ENCODE measurements at places on chromosomes 6 and 20. TPM values are rescaled to one million over a fixed set of nuclear protein-coding genes. Genes with fewer than 3 reads are reported as not detected.

Gene PSORS1C1
- total RNA-seq: 2.0 TPM

Gene SLC52A3
- 7.2 TPM for total RNA-seq

Gene COL10A1
- total RNA-seq: 0.29 TPM

Gene JPH2
- total RNA-seq: 9.3 TPM

Gene CLIC5
- 5.4 TPM for total RNA-seq

Gene CCN6
- not detected for total RNA-seq

Gene SLC17A1
- total RNA-seq: not detected

Gene COL11A2
- 0.98 TPM for total RNA-seq

Gene CYP39A1
- total RNA-seq: 1.6 TPM

GRCh38 chr6:105432797-105433196 is 29.9 kb upstream of the PREP start:
- DNase-seq: no peak

DNA sequence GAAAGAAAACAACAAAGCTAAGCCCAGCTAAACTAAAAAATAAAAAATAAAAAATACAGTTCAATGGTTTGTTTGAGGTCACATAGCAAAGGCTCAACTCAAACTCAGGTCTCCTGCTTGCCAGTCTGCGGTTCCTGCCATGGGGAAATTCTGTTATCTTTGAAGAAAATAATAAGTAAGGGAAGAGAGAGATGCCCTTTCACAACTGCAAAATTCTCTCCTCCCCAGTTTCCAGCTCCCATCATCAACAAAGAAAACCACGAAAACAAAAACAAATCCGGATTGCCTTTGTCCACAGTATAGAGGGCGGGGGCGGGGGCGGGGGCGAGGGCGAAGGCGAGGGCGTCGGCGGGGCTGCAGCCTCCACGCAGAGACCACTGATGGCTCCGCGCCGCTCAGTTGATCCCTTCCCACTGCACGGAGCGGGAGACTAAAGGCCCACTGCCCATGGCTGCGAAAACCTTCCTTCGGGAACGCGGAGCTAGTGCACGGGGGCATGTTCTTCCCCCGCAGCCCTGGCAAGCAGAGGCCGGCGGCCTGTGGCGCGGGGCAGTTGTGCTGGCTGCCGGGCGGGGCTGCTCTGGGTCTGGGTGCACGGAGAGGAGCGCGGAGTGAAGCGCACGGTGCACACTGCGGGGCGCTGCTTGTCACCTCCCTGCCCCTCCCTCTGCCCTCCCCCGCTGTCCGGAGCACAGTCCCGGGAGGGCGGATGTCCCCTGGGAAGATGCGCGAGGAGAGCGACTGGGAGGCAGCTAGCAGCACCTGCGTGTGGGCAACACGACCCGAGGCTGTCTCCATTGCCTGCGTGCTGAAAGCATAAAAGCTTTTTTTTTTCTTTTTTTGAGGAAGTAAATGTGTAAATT is 54.1 kb upstream of the TPD52L1 start:
- peak; percentile 53 for DNase-seq

DNA sequence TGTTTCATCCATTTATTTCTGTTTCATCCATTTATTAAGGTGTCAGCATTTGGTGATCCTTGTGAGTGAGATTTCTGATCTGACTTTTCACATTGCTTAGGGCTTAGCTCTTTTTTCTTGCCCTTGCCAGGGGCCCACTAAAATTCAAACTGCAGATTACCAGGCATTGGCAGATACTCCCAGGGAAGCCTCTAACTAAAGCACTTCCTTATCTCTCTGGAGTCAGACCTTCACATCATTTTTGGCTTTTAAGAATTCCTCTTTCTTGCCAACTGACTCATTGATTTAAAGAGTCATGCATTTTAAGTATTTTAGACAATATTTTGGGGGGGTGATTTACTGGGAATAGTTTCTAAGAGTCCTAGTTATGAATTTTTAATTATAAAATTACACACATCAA is 2.6 kb upstream of the WFDC8 start:
- no peak for DNase-seq

DNA sequence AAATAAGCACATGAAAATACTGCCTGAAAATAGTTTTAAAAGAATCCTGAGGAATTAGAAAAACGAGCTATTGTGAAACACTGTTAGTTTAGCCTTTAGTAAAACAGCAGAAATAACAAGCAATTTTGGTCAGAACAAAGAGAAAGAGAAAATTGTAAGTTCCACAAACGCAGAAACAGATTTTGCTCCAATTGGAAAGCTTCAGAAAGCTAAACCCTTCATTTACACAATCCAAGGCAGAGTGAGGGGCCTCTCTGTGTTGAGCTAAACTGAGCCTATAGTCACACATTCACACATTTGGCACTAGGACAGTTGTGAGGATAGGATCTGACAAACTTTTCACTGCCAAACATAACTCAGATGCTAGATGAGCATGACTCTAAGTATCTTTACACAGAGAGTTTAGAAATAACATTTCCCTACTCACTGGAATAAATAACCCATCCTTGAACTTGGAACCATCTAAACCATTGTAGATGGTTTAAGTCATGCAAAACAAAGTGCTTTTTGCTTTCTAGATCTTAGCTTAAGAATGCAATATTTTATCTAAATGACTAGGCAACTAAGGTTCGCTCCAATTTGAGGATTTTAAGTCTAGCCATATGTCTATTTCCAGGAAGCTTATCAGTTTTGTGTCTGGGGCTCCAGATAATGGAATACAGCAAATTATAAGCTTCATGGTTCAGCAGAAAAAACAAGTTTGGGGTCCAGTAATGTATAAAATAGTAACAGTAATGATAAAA is 122.6 kb downstream of the SGK1 start:
- no peak for DNase-seq

- DNase-seq: no peak
These were observed 9.8 kb downstream of the RIMS4 start for GRCh38 chr20:44800391-44801046.

DNA sequence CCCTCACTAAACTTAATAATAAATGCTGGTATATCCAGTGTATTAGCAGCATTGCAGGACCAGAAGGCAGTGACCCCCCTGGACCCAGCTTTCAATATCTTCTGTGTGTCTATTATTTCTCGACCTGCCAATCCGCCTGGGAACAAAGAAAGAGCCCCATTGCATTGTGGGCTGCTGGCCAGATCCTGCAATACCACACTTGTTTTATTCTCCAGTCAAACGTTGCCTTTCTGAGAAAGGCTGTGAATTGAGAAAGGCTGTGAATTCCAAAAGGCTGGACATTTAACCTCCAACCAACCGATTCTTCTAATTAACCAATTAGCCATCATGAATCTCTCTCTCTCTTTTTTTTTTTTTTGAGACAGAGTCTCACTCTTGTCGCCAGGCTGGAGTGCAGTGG is 1.5 kb upstream of the MTO1 start:
- DNase-seq: no peak

GRCh38 chr6:108497883-108498282 is 62.8 kb upstream of the FOXO3 start:
- DNase-seq: no peak

- no peak for DNase-seq
These were observed 45.9 kb upstream of the ZNFX1 start for GRCh38 chr20:49323622-49324238.

- DNase-seq: no peak
These were observed 34.7 kb upstream of the SCP2D1 start for GRCh38 chr20:18778690-18779392.

DNA sequence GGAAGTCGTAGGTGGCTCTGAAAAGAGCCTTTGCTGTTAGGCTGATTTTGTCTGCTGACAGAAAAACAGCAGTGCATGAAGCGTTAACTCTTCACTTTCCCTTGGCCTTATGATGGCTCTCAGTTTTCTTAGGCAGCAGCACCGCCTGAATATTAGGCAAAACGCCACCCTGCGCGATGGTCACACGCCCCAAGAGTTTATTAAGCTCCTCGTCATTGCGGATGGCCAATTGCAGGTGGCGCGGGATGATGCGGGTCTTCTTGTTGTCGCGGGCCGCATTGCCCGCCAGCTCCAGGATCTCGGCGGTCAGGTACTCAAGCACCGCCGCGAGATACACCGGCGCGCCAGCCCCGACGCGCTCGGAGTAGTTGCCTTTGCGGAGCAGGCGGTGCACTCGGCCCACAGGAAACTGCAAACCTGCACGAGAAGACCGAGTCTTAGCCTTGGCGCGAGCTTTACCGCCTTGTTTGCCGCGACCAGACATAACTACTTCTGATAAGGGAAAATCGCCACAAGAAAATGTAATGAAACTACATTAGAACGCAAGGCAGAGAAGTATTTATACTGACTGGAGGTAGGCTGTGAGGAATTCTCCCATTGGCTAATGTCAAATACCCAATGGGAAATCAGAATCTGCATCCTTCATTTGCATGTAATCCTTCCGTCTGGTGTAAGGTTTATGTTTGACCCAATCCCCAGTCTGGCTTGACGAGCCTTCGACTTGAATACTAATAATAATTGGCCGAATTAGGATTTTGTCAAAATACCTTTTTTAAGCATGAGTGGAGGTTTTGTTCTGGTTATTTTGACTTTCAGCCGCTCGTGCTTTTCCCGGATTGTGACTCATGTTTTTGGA is 53.9 kb upstream of the HFE start:
- no peak for DNase-seq

- no peak for DNase-seq
These were observed 63.9 kb upstream of the MRPS10 start for GRCh38 chr6:42281570-42281969.

DNA sequence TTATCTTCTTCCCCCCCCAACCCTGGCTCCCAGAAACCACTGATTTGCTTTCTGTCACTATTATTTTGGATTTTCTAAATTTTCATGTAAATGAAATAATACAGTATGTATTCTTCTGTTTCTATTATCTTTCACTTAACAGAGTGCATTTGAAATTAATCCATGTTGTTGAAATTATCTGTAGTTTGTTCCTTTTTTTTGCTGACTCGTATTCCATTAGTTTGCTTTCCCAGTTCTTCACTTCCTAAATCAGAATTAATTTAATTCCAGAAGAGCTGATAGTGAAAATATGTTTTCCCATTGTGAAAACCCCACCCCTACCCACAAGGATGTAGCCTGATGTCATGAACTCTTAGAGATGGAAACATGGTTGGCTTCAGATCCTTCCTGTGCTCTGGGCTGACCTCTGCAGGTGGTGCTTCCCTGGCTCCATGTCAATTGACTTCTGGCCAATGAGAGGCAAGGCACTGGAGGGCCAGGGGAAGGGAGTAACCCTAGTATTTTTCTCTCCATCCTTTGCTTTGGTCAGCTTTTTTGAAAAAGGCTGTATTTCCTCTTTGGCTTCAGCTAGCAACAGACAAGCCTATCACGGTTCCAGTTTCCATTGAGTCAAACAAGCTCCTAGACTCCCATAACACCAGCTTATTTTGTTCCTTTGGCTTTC is 244.4 kb upstream of the HSF2 start:
- DNase-seq: no peak

DNA sequence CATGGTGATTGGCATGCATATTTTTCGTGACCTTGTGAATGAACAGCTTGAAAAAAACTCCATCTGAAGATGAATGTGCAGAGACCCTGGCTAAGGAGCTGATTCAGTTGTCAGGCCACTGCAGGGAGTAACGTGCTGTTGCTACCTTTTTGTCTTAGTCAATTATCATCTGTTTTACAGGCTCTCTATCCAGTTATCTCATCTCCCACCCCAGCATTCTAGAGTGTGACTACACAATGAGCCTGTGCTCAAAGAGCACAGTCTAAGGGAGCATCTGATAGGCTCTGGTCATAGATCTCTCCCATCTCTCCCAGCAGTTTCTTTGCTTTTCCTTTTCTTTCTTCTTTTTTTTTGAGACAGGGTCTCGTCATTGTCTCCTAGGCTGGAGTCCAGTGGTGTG is 45.5 kb downstream of the NDRG3 start:
- no peak for DNase-seq

GRCh38 chr6:35922139-35922554 is 1.2 kb upstream of the SRPK1 start:
- no peak for DNase-seq

- no peak for DNase-seq
These were observed 24.6 kb upstream of the TAAR1 start for GRCh38 chr6:132683543-132683942.

GRCh38 chr6:44176762-44177509 is 18.3 kb downstream of the CAPN11 start:
- DNase-seq: no peak

- no peak for DNase-seq
These were observed 75.3 kb downstream of the SOBP start for GRCh38 chr6:107565165-107565723.

DNA sequence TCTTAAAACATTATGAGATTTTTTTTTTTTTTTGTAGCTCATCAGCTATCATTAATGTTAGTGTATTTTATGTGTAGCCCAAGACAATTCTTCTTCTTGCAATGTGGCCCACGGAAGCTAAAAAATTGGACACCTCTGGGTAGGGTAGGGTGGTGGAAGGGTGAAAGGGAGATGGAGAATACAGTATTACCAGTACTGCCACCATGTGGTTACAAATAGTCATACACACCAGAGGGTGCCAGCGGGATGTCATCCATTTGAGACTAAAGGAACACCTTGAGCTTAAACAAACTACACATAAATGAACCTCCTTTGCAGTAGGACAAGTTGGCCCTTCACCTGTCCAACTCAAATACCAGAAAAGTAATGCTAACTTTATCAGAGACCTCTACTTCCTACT is 601.9 kb downstream of the HTR1B start:
- DNase-seq: no peak

- DNase-seq: no peak
These were observed 55.6 kb upstream of the BEND6 start for GRCh38 chr6:56899311-56899710.

DNA sequence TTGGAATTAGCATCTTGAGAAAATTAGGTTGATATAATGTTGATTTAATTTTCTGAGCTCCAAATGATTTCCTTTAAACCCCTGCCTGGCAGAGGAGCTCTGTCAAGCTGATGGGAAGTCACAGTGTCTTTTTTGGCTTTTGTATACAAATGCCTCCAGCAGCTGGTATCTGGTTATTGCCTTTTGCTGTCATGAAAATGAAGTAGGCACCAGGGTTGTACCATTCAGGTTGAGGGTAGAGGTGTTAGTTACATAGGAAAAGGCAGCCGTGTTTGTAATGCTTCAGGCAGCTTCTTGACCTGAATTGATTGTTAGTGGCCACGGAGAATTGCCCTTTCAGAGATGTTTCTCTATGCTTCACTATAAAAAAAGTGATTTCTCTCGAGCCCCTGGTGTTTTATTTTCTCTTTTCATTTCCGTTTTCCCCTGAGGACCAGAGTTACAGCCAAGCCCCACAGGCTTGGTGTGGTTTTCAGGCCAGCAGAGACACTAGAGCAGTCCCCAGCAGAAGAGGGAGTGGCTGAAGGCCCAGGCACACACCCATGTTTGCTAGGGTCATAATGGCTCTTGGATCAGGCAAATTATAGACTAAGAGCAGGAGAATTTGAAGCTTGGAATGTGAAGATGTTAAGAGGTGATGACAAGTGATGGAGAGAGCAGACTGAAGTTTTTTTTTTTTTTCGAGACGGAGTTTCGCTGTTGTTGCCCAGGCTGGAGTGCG is 21.6 kb downstream of the CMTR1 start:
- DNase-seq: no peak

- no peak for DNase-seq
These were observed 450.2 kb downstream of the CDH26 start for GRCh38 chr20:60408435-60408834.

- no peak for DNase-seq
These were observed 87.2 kb downstream of the CD40 start for GRCh38 chr20:46205349-46205748.
